Right cardiac atrium (tissue), 5 donors: ENCODE measurements at places on chromosomes 12 and 14. TPM values are rescaled to one million over a fixed set of nuclear protein-coding genes. Genes with fewer than 3 reads are reported as not detected.

Gene PTGR2
- 33.3 TPM for polyA plus RNA-seq

Gene KCNC2
- polyA plus RNA-seq: not detected

Gene CLMN
- polyA plus RNA-seq: 3.1 TPM

Gene OR6C2
- not detected for polyA plus RNA-seq

Gene PTPRB
- 14.3 TPM for polyA plus RNA-seq

Gene ZNF891
- 0.86 TPM for polyA plus RNA-seq

Gene TBX3
- polyA plus RNA-seq: 13.9 TPM

Gene NKX2-1
- polyA plus RNA-seq: not detected
